Thymus (tissue), 14 donors: ENCODE measurements at places on chromosomes 11 and 22. TPM values are rescaled to one million over a fixed set of nuclear protein-coding genes. Genes with fewer than 3 reads are reported as not detected.

GRCh38 chr11:35363854-35364780 lies 55.2 kb downstream of the SLC1A2 start:
- H3K4me3 ChIP-seq = no peak overlapping the region
- no peaks in the 10 kb centered on the region for H3K36me3 ChIP-seq
- DNase-seq = no peak
- H3K27ac ChIP-seq = no peak overlapping the region

- DNase-seq = no peak
- peaks cover 16% of the 10 kb centered on the region for H3K4me1 ChIP-seq
- no peaks in the 10 kb centered on the region for H3K27me3 ChIP-seq
- H3K27ac ChIP-seq = no peak overlapping the region
Observed at GRCh38 chr22:37852418-37852817, 3.2 kb downstream of the EIF3L start.

DNA sequence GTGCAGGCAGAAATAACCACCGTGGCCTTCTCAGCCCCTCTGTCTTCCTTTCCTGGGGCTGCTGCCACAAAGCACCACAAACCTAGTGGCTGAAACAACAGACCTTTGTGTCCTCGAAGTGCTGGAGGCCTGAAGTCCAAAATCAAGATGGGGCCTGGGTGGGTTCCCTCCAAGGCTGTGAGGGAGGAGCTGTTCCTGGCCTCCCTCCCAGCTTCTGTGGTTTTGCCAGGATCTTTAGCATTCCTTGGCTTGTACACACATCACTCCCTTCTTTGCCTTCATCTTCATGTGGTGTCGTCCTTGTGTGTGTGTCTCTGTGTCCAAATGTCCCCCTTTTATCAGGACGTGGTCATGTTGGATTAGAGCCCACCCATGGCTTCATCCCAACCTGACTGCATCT lies 29.0 kb upstream of the PARVG start:
- no peak overlapping the region for H3K4me3 ChIP-seq
- H3K27me3 ChIP-seq = no peaks in the 10 kb centered on the region
- no peak for DNase-seq

Gene OR2AG1
- not detected for total RNA-seq

Gene P4HA3
- 0.09 TPM for total RNA-seq

Gene OR51M1
- total RNA-seq = not detected

GRCh38 chr11:8095371-8095770 lies 14.4 kb downstream of the TUB start:
- no peak overlapping the region for H3K27ac ChIP-seq
- DNase-seq = no peak
- no peaks in the 10 kb centered on the region for H3K27me3 ChIP-seq
- no peaks in the 10 kb centered on the region for H3K4me1 ChIP-seq
- H3K36me3 ChIP-seq = no peaks in the 10 kb centered on the region

Gene OR6T1
- not detected for total RNA-seq

Gene GGT5
- total RNA-seq = 3.2 TPM

DNA sequence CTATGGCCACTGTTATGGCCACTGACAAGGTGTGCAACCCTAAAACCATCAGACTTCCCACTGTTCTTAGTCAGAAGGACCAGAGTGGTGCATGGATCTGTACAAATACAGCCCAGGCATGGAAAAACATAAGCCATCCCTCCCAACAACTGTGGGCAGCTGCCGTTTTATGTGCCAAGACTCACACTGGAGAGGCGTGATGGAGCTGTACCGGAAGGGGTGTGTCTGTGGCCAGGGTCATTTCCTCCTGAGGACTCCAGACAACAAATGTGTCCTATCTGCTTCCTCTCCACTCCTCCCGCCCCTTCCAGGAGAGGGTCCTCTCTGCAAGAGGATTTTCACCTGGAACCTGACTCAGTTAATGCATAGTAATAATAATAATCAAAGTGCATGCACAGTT lies 29.5 kb downstream of the KCNJ1 start:
- H3K27me3 ChIP-seq = no peaks in the 10 kb centered on the region
- no peaks in the 10 kb centered on the region for H3K36me3 ChIP-seq
- H3K27ac ChIP-seq = no peak overlapping the region
- no peak for DNase-seq
- no peaks in the 10 kb centered on the region for H3K4me1 ChIP-seq
- H3K4me3 ChIP-seq = no peak overlapping the region

DNA sequence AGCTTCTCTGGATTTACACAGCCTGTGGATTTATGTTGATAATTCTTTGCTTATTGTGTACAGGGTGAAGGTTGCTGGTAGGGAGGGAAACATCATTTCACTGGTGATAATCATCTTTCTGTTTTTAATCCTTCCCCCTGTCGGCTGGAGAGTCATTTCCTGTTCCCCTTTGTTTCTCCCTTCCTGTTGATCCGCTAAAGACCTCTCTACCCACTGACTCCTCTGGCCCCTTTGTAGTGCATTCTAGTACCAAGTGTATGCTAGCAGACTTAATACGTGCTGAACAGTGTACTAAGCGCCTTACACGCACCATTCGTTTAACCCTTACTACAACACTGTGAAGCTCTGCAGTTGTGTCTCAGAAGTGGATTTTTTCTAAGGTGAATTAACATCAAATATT lies 19.0 kb upstream of the OR9Q1 start:
- H3K36me3 ChIP-seq = no peaks in the 10 kb centered on the region
- H3K4me3 ChIP-seq = no peak overlapping the region
- no peaks in the 10 kb centered on the region for H3K27me3 ChIP-seq

GRCh38 chr11:76772100-76772782 lies 10.9 kb upstream of the TSKU start:
- H3K4me1 ChIP-seq = peaks cover 4% of the 10 kb centered on the region
- no peak for DNase-seq
- H3K4me3 ChIP-seq = no peak overlapping the region
- H3K27me3 ChIP-seq = no peaks in the 10 kb centered on the region

Gene TEX12
- 0.09 TPM for total RNA-seq

GRCh38 chr11:70124321-70125000 lies 46.3 kb downstream of the ANO1 start:
- no peaks in the 10 kb centered on the region for H3K27me3 ChIP-seq
- no peaks in the 10 kb centered on the region for H3K4me1 ChIP-seq
- no peaks in the 10 kb centered on the region for H3K36me3 ChIP-seq
- no peak overlapping the region for H3K27ac ChIP-seq
- DNase-seq = no peak
- no peak overlapping the region for H3K4me3 ChIP-seq

Gene TLCD5
- 1.1 TPM for total RNA-seq

DNA sequence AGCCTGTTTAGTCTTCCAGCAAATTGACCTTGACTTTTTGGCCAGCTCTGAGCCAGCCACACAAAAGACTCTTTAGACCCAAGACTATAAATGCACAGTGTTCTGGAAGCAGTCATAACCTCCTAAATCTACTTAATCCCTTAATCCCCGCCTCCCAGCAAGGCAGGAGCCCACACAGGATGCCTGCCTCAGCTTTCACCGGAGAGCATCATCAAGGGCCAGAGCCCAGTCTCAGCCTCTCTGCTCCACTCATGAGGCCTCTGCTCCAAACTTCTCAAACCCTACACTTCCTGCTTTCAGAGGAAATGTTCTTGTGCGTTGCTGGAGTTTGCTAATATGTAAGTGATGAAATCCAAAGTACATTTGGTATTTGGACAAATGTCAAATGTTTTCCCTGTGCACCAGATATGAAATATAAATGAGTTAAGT lies 57.9 kb upstream of the FSHB start:
- H3K4me1 ChIP-seq = no peaks in the 10 kb centered on the region
- no peak for DNase-seq
- no peaks in the 10 kb centered on the region for H3K36me3 ChIP-seq
- H3K4me3 ChIP-seq = no peak overlapping the region
- H3K27me3 ChIP-seq = no peaks in the 10 kb centered on the region
- H3K27ac ChIP-seq = no peak overlapping the region

Gene UBXN1
- total RNA-seq = 142 TPM

GRCh38 chr11:2685566-2686359 lies 14.0 kb downstream of the KCNQ1OT1 start:
- DNase-seq = no peak
- no peaks in the 10 kb centered on the region for H3K27me3 ChIP-seq
- no peaks in the 10 kb centered on the region for H3K36me3 ChIP-seq
- no peak overlapping the region for H3K27ac ChIP-seq

Gene SYT12
- 0.09 TPM for total RNA-seq

Gene APOL5
- total RNA-seq = 0.09 TPM

GRCh38 chr11:3184732-3185347 lies 19.7 kb upstream of the OSBPL5 start:
- H3K27ac ChIP-seq = no peak overlapping the region
- H3K27me3 ChIP-seq = no peaks in the 10 kb centered on the region
- H3K36me3 ChIP-seq = no peaks in the 10 kb centered on the region
- H3K4me1 ChIP-seq = no peaks in the 10 kb centered on the region
- no peak overlapping the region for H3K4me3 ChIP-seq

DNA sequence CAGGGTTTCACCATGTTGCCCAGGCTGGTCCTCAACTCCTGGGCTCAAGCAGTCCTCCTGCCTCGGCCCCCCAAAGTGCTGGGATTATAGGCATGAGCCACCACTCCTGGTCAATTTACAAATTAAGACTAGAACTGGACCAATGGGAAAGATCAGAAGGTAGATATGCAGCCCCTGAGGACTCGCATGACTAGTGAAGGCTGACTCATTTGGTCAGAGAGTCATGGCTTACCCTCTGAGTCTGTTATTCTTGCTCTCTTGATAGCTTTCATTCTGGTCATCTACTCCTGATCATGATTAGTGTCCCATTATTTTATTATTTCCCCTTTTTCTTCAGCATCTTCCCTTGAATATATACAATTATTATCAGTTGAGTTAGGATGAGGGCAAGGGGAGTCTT lies 2.7 kb upstream of the LDHAL6A start:
- H3K36me3 ChIP-seq = no peaks in the 10 kb centered on the region
- no peaks in the 10 kb centered on the region for H3K4me1 ChIP-seq
- H3K4me3 ChIP-seq = no peak overlapping the region
- no peak for DNase-seq
- H3K27ac ChIP-seq = no peak overlapping the region

Gene TSPAN18
- 2.2 TPM for total RNA-seq

Gene GAS2
- total RNA-seq = 3.1 TPM

DNA sequence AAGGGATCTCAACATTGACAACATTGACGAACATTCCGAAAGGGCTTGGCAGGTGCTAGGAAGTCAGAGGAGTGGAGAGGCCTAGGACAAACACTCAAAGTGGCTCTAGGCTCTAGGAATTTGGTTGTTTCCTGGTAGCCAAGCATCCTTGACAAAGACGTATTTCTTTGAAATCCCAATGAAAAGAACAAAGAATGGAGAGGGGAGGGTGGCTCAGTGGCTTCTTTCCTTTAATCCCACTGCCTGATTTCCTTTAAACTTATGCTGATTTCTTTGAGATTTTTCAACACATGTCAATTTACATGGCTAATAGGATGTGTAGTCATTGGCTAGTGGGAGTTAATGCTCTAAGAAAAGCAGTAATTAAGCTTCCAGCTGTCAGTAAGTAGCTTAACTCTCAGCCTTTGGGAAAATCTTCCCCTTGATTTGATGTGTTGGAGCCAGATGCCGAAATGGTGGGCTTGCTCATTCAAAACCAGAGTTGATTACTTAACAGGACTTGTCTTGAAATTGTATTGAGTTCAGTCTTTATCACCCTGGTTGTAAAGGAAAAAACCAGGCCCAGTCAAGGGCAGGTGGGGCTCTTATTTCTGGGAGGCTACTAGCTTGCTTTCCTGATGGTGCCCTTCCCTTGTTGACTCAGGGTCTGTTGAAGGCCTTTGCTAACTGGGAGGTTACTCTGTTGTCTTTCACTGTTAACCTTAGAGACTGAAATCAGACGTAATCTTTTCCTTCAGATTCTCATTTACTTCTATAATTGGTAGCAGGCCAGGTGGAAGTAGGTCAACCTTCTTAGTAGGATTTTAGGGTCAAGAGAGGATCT lies 44.6 kb upstream of the SORL1-AS1 start:
- H3K27ac ChIP-seq = no peak overlapping the region
- DNase-seq = no peak
- peaks cover 8% of the 10 kb centered on the region for H3K4me1 ChIP-seq
- H3K4me3 ChIP-seq = no peak overlapping the region
- peaks cover 28% of the 10 kb centered on the region for H3K36me3 ChIP-seq

DNA sequence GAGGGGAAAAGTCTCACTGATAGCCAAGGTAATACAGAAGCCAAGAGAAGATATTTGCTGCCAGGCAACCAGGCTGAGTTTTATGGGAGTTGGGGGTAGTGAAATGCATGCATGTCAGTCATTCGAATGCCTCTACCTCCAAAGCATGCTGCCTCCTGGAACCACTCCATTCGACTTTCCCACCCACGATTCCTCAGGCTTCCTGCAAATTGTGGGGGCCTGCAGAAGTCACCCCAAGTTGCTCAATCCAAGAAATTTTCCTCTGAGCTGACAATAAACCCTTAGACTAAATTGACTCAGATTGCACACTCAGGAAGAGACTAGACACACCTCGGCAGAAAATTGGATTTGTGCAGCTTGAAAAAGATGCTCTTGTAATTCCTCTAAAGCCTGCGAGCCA lies 73.6 kb upstream of the GRK3 start:
- H3K27me3 ChIP-seq = no peaks in the 10 kb centered on the region
- H3K4me1 ChIP-seq = peaks cover 3% of the 10 kb centered on the region
- DNase-seq = no peak

DNA sequence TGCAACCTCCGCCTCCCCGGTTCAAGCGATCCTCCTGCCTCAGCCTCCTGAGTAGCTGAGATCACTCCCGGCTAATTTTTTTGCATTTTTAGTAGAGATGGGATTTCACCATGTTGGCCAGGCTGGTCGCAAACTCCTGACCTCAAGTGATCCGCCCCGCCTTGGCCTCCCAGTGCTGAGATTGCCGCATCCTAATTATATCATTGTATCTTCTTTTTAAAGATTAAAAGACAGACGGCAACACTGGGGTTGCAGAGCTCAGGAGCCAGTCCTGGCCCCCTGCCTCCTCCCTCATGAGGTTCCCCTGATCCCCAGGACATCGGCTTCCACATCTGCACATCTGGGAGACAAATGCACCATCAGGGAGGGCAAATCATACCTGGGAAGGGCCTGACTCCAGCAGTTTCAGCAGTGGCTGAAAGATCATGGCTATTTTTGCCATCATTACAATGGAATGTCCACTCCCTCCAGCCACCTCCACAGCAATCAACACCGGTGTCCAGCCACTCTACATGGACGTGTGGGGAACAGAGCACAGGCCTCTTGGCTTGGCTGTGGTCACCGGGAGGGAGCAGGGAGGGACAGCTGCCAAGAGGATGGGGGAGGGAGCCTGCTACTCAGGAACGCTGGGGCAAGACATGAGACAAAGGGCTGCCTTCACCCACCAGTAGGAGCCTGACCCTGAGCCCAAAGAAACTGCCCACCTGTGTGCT lies 9.2 kb upstream of the CELSR1 start:
- H3K4me1 ChIP-seq = peaks cover 2% of the 10 kb centered on the region
- H3K36me3 ChIP-seq = no peaks in the 10 kb centered on the region
